ENCODE measurements at places on chromosomes 2 and 18. TPM values are rescaled to one million over a fixed set of nuclear protein-coding genes. Genes with fewer than 3 reads are reported as not detected.

DNA sequence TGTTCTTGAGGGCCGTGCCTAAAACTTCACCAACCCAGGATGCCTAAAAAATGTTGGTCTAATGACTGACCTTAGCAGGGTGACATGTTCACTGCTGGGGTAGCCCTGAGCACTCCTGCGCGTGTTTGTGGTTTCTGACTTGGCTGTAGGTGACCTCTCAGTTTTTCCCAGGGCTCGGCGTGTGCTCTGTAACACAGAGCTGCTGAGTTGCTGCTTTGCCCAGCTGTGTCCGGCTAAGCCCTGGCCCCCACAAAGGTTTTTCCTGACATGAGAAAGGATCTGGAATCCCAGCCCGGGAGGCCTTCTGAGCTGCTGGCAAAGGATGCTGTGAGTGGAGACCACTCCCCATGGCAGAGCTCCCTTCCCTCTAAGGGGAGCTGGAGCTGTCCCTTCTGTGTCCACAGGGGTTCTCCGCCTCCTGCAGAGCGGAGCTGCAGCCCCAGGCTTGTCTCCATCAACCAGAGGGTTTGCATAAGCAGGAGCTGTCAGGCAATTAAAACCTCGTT, 52.7 kb downstream of the CRIM1 start:
- no peak for DNase-seq

- no peak for DNase-seq
These were observed 233.3 kb downstream of the INSIG2 start for GRCh38 chr2:118321432-118322105.

GRCh38 chr2:223396993-223397392, 205.2 kb downstream of the SCG2 start:
- DNase-seq: no peak

Gene COL4A4
- 12.1 TPM for total RNA-seq

GRCh38 chr2:102986826-102987490, 225.1 kb downstream of the TMEM182 start:
- DNase-seq: no peak

DNA sequence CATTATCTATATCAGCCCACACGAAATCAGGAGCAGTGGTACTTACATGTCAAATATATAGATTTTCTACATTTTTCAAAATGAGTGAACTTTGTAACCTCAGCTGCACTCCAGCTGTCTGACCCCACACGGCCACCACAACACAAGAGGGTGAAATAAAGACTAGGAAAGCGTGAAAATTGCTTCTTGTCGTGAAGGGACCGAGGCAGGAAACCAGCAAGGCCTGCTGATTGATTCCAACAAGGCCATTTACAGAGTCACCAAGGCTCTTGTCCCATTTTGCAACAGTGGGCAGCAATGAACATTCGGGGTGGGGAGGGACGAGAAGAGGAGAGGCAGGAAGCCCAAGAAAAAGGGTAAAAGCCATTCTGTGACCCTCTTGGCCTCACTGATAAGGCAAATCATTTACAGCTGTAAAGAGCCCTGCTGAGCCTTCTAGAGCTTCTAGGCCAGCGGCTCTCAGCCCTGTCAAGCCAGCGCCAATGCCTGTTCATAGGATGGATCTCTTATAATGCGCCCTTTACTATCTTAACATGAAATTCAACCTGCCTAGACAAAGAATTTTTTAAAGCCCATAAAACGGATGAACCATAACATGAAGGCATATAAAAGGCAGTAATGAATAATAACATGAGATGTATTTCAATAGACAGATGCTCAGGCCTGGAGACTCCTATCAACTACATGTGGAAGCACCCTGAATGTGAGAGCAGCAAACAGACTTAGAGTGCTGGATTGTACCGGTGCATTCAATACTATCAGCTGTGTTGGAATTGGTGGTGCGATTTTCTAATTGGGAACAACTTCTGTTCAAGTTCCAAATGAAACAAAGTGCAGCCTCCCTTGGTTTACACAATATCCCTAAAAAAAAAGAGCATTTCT, 269.0 kb downstream of the CDCA7 start:
- DNase-seq: no peak

Gene CABYR
- total RNA-seq: 6.7 TPM

GRCh38 chr2:139813340-139813739, 1033.2 kb upstream of the NXPH2 start:
- no peak for DNase-seq

DNA sequence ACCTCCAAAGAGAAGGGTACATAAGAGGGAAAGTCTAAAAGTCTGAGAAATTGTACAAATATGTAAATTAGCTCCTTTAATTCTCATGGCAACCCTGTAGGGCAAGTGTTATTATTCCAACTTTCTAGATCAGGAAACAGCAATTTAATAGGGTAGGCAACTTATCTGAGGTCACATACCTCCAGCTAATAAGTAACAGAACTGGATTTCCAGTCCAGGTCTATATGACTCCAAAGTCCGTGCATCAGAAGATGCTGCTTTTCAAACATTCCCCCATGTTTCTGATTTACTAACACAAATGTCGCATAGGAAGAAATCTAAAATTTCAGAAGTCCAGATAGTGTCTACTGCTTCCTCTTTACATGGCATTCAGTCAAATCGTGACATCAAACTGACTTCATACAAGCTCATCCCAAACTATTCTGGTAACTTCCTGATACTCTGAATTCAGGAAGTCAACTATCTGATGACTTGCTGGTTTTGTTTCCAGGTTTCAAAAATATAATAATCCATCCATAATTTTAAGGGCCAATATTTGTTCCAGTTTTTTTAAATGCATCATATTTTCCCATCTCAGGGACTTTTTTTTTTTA, 419.3 kb upstream of the ACVR2A start:
- no peak for DNase-seq

GRCh38 chr2:8851811-8852560, 14.6 kb upstream of the KIDINS220 start:
- DNase-seq: no peak

- DNase-seq: no peak
These were observed 71.8 kb downstream of the PRELID3A start for GRCh38 chr18:12479536-12479935.

Gene SLC4A1AP
- total RNA-seq: 19.7 TPM

DNA sequence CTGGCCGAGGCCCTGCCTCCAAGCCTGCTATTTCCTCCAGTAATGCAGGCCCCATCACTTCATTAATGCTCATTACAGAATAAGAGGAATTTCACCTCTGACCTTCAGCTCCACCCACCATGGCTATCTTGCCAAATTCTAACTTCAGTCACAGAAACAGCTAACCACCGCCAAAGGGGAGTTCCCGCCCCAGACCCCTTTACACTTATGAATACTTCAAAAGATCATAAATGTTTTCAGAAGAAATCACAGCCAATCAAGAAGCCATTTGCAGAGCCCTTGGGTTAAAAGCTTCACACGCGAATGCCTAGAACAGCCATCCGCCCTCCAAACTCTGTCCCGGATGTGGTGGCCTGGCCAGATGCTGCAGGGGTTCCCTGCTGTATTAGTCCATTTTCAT, 73.8 kb upstream of the TWIST2 start:
- DNase-seq: no peak

- no peak for DNase-seq
These were observed 397.7 kb upstream of the HNRNPA3 start for GRCh38 chr2:176814740-176815367.

- DNase-seq: no peak
These were observed 275.8 kb downstream of the LNPK start for GRCh38 chr2:175726223-175726622.

Gene BIN1
- 51.6 TPM for total RNA-seq

DNA sequence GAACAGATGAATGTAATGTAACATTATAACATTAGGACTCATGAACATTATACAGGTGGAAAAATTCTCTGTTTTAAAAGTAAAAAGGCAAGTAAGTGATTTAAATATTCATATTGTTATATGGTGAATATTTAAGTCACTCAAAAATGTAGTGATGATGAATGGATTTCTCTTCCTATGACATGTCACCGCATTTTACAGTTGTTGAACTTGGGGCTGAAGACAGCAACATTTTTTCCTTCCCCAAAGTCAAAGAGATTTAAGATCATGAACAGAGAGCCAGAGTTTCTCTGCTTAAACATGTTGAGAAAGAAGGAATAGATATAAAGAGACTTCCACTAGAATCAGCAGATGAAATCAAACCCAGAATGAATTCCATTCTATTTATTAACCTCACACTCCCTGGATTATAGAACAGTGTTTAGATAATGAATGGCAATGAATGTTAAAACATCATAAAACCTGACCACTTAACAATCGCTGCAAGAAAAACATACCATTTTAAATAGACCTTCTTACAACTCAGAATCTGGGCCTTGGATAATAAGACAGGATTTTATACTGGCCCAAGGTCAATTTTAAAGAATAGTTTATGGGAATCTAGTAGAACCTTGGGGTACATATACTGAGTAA, 163.6 kb upstream of the SIX2 start:
- DNase-seq: no peak

Gene HOXD12
- not detected for total RNA-seq

Gene MYO7B
- total RNA-seq: 0.78 TPM

Gene HOXD9
- 19.8 TPM for total RNA-seq

- DNase-seq: no peak
These were observed 55.1 kb upstream of the CWC22 start for GRCh38 chr2:180062178-180062577.

Gene HTRA2
- total RNA-seq: 22.4 TPM

Gene MOGAT1
- total RNA-seq: not detected

- no peak for DNase-seq
These were observed 458.6 kb upstream of the CDH2 start for GRCh38 chr18:28635530-28635929.

Gene FKBP7
- total RNA-seq: 13.6 TPM

DNA sequence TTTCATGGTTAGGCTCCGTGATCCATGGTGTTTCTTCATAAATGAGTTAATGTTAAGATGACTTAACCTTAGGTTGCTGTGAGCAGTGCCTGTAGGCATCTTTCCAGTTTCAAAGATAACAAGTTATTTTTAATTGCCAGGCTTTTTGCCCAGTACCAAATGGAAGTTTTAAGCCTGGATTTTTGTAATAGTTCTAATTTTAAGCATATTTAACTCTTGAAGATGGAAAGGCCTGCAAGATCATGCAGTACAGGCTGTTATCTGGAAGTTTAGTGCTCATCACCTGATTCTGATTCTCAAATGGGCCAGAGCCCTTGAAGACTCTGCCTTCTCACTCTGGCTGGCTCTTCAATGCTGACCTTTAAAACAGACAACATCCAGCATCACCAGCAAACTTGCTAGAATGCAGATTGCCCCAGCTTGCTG, 141.3 kb downstream of the NCK2 start:
- no peak for DNase-seq

- no peak for DNase-seq
These were observed 505.5 kb upstream of the FAM98A start for GRCh38 chr2:34104601-34105000.

Gene CDH20
- total RNA-seq: 0.75 TPM

DNA sequence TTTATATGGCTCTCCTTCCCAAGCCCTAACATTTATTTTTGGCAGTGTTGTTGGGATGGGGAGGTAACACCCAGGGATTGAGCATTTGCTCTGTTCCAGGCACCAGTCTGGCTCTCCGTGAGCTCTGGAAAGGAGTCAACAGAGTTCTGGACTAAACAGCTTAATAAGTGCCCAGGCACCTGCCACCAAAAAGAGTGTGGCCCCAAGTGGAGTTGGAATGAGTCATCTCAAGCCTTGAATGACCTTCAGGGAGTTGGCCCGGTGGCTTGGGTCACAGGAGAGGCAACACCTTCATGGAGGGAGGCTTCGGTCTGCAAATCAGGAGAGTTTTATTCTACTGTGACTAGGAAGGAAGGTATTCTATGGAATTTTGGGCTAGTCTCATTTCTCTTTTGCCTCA, 203.2 kb downstream of the DLGAP1 start:
- no peak for DNase-seq

DNA sequence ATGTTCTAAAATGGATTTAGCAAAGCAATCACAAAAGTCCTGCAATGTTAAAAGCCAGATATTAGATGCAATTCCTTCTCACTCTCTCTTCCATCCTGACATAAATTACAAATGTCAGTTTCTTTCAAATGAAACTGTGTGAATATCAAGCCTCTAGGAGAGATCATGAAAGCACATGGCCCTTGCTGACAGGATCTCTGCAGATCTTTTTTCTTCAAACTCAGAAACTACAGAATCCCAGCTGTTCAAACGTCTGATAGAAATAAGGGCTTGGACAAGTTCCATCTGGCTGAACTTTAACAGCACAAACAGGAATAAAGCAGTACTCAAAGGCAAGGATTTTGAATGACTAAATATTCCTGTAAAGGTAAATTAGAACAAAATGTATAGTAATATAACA, 47.6 kb downstream of the PDE1A start:
- no peak for DNase-seq

DNA sequence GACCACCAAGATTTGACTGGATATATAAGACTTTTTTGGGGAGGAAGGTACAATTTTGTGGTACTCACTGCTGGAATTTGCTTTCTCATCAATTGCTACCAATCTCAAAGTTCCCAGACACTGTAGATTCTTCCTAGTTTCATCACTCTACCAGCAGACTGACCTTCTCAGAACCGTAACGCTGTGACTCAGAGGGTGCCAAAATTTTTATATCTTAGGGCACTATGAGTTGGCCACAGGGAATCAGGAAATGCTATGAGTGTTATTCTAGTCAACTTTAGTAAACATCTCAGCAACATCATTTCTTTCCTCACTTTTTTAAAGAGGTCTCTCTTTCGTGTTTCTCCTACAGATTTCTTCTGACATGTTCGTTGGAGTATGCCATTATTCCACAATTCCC, 499.0 kb downstream of the TMX3 start:
- DNase-seq: no peak

GRCh38 chr18:58635891-58636290, 7.0 kb upstream of the ALPK2 start:
- DNase-seq: no peak

DNA sequence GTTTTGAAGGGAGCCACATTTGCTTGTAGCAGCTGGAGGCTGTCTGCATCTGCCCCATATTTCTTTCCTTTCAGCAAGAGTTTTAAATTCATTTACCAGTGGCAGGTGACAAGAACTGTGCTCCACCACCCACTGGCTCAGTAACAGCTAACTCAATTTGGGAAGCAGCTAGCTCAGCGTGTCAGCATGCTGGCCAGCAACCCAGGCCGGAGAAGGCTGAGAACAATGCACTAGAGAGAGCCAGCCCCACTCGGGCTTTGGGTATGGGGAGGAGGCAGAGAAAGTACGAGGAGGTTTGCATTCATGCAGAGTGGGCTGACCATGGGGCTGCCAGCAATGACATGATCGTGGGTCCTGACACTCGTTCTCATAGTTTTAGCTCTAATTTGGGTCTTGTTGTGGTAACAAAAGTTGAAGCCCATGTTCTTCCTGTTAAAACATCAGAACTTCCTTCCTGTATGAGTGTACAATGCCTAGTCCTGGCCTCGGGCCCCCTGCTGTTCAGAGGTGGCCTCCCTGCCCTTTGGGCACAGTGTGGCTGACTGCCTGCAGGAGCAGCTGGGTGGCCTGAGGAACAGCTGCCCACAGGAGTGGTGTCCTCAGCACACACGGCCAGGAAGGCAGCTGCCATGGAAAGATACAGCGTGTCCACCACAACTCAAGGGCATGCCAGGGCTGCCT, 23.0 kb downstream of the CDC42EP3 start:
- DNase-seq: no peak

GRCh38 chr2:199662255-199662654, 188.7 kb downstream of the FTCDNL1 start:
- no peak for DNase-seq

Gene RIT2
- total RNA-seq: not detected

Data from ureter (tissue), 1 donor.